Heart left ventricle (tissue), 16 donors: ENCODE measurements at places on chromosomes 12 and 14. TPM values are rescaled to one million over a fixed set of nuclear protein-coding genes. Genes with fewer than 3 reads are reported as not detected.

The ADCY4 gene
- polyA plus RNA-seq: 21.9 TPM

The KLRK1 gene
- 0.69 TPM for polyA plus RNA-seq

The AKAP3 gene
- 1.9 TPM for polyA plus RNA-seq

The KRT72 gene
- not detected for polyA plus RNA-seq

The KERA gene
- not detected for polyA plus RNA-seq

The WNT1 gene
- polyA plus RNA-seq: not detected

The NT5DC3 gene
- 6.3 TPM for polyA plus RNA-seq

The ZNF891 gene
- polyA plus RNA-seq: 0.80 TPM

The IL31 gene
- not detected for polyA plus RNA-seq

The HCAR2 gene
- 0.11 TPM for polyA plus RNA-seq

The GTF2H3 gene
- 3.5 TPM for polyA plus RNA-seq

The RNF212B gene
- polyA plus RNA-seq: not detected

The WSCD2 gene
- polyA plus RNA-seq: not detected

The PPFIA2 gene
- polyA plus RNA-seq: 0.08 TPM

The KRT3 gene
- not detected for polyA plus RNA-seq

The TTC7B gene
- polyA plus RNA-seq: 38.6 TPM

The FLRT2 gene
- 1.6 TPM for polyA plus RNA-seq

The RPGRIP1 gene
- polyA plus RNA-seq: 0.23 TPM

The SERPINA1 gene
- 0.99 TPM for polyA plus RNA-seq

The CCDC196 gene
- polyA plus RNA-seq: not detected

The FOXN4 gene
- polyA plus RNA-seq: not detected

The SLC5A8 gene
- polyA plus RNA-seq: not detected

The GZMH gene
- 0.61 TPM for polyA plus RNA-seq

The TAS2R19 gene
- polyA plus RNA-seq: 0.17 TPM

The FAM181A gene
- polyA plus RNA-seq: not detected

The PPP1R3E gene
- polyA plus RNA-seq: 2.1 TPM

The DLST gene
- 159 TPM for polyA plus RNA-seq

The PTPRR gene
- 0.58 TPM for polyA plus RNA-seq

The LYZ gene
- 4.6 TPM for polyA plus RNA-seq

The SLCO1C1 gene
- polyA plus RNA-seq: 0.57 TPM

The ABCC9 gene
- polyA plus RNA-seq: 14.1 TPM

The KRT4 gene
- 0.51 TPM for polyA plus RNA-seq

The LTBR gene
- polyA plus RNA-seq: 41.8 TPM

The HHIPL1 gene
- polyA plus RNA-seq: 0.34 TPM

The MYF6 gene
- not detected for polyA plus RNA-seq

The ASB2 gene
- 289 TPM for polyA plus RNA-seq

The PLEKHD1 gene
- not detected for polyA plus RNA-seq

The RD3L gene
- 4.3 TPM for polyA plus RNA-seq

The LMNTD1 gene
- not detected for polyA plus RNA-seq

The ACTN1 gene
- polyA plus RNA-seq: 48.4 TPM

The PYGL gene
- polyA plus RNA-seq: 6.7 TPM

The VRTN gene
- polyA plus RNA-seq: not detected

The PROX2 gene
- not detected for polyA plus RNA-seq

The ANO2 gene
- 3.8 TPM for polyA plus RNA-seq

The HCAR1 gene
- 0.10 TPM for polyA plus RNA-seq

The C12orf54 gene
- polyA plus RNA-seq: not detected

The GZMB gene
- 1.4 TPM for polyA plus RNA-seq

The KRT74 gene
- not detected for polyA plus RNA-seq

The ARG2 gene
- 53.7 TPM for polyA plus RNA-seq

The KCNC2 gene
- polyA plus RNA-seq: not detected

The LRTM2 gene
- polyA plus RNA-seq: not detected

The TAS2R42 gene
- not detected for polyA plus RNA-seq
